ENCODE measurements at places on chromosomes 6 and 20.

- DNase-seq = peak; percentile 83
These were observed 548.5 kb downstream of the CD83 start for GRCh38 chr6:14665827-14666724.

- no peak for DNase-seq
These were observed 78.8 kb downstream of the GRM4 start for GRCh38 chr6:34066772-34067770.

DNA sequence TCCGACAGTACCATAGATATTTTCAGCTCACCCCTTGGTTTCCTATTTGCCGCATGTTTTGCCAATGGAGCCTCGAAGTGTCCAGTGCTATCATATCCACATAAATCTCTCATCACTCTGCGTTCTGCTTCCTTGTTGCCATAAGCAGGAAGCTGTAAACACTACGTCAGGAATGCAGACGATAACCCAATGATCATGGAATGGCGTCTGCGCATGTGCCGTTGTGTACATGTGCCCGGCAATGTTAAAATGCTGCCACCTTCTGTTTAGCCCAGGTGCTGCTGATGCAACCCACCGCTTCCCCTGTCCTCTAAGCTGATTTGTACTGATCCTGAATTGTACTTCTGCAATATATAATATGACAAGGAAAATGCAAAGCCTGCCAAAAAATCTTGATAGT, 607.5 kb downstream of the HDGFL1 start:
- no peak for DNase-seq

DNA sequence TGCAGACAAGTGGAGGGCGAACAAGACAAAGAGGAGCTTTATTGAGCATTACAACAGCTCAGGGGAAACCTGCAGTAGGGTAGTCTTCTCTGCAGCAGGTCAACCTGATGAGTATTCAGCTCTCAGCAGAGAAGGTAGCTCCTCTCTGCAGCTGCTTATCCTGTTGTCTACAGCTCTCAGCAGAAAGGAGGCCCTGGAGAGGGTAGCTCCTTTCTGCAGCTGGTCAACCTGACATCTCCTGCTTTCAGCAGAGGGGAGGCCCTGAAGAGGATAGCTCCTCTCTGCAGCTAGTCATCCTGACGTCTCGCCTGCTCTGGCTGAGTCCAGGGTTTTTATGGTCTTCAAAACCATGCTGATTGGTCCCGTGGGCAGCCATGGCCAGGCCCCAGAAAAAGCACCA, 113.6 kb downstream of the CD24 start:
- no peak for DNase-seq

DNA sequence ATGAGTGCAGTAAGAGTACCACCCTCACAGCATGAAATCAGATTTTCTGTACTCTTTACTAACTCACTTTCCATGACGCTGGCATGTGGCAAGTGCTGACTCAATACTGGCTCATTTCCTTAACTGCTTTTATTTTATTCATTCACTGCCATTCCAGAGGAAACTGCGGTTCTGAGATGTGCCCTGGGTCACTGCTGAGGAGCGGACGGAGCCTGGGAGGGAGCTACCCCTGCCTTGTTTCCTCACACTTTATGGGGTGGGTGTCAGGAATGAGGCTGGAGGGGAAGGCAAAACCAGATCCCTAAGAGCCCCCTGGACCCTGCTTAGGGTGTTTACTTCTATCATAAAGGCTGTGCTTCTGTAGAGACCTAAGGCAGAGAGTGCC, 14.4 kb downstream of the NT5E start:
- peak; percentile 97 for DNase-seq

DNA sequence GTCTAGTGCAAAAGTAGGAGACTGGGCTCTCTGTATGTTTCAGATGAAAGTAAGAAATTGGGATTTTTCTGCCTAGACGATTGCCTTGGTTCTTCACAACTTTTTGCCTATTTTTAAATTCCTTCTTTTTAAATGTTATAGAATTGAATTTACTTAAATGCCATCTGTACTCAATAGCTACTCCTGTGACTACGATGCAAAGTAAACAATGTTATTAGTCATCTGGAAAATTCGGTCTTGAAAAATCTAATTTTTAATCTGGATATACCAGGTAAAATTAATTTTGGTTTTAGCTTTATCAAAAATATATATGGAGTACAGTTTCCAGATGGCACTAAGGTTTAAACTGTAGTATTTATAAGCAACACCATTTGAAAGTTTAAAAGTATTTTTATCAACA, 472.2 kb downstream of the UTRN start:
- no peak for DNase-seq

GRCh38 chr6:68652117-68652536, 17.0 kb downstream of the ADGRB3 start:
- DNase-seq = no peak

GRCh38 chr6:33288141-33288920, 708 bp downstream of the WDR46 start:
- DNase-seq = no peak

DNA sequence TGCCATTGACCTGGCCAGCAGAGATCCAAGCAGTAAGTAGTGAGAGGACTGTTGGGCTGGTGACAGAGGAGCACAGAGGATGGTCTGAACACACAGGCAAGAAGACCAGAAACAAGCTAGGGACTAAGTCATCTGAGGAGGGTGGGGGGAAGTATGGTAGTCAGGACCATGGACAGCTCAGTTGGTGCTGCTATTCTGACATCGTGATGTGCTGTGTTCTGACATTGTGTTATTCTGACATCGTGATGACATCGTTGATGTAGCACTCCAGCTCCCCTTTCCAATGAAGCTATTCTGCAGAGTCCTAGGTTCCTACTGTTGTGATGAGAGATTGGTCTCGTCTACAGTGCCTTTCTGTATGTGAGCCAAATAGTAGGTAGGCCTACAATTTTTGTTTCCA, 28.7 kb downstream of the CFAP206 start:
- peak; percentile 59 for DNase-seq

GRCh38 chr6:741410-742339, 48.7 kb upstream of the EXOC2 start:
- DNase-seq = no peak

DNA sequence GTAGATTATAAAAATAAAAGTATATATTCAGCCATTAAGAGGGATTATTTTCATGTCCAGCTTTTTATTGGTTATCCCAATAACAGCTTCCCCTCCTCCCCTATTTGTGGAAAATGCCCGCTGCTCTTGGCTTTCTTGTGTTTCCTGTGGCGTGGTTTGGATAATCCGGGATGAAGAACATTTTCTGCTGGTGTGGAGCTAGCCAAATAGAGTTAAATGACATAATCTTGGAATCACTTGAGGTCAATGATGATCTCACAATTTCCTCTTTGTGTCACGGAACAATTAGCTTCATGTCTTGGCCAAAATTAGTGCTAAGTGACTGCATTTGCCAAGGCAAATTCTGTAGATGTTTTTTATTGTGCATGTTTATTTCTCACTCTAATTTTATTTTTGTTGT, 394.0 kb downstream of the LAMA2 start:
- DNase-seq = no peak

GRCh38 chr20:34941226-34941625, 14.4 kb downstream of the GSS start:
- DNase-seq = peak; percentile 29

- no peak for DNase-seq
These were observed 40.7 kb upstream of the KIF16B start for GRCh38 chr20:16613954-16614353.

GRCh38 chr20:44730441-44730840, 15.2 kb upstream of the KCNK15 start:
- peak; percentile 99 for DNase-seq

DNA sequence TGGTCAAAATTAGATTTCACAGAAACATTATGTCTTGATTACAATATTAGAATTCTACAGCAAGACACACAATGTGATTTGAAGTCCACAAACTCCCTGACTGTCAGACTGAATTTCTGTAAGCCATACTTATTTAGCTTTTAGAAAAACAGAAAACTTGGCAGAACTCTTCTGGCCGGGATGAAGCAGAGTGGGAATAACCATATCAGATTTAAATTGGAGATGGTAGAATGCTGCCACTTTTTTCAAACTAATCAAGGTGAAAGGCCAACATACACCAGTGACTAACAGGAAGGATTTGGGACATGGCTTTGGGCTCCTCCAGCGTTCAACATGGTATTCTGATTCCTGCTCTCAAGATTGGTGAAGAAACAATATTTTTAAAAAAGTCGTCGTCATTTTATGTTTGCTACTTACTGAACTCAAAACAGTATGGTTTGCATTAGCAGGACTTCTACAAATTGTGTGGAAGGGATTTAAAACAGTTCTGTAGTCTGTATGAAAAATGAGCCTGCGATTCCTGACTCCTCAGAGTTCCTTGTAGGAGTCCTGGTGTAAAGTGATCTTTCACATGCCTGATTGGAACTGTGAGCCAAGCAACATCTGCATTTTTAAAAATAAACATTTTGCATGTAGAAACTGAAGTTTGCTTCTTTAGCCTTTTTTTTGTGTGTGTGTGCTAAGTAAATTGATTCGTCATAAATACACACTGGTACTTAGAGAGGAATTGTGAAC, 297.9 kb upstream of the SOX4 start:
- no peak for DNase-seq

- DNase-seq = no peak
These were observed 737.4 kb downstream of the KIF16B start for GRCh38 chr20:15835811-15836210.

GRCh38 chr6:34226731-34227586, 9.7 kb upstream of the HMGA1 start:
- no peak for DNase-seq

Data from kidney tubule cell (primary cell).